ENCODE measurements at places on chromosomes 2 and 18.

- no peak for DNase-seq
Observed at GRCh38 chr2:776487-776886, 99.3 kb upstream of the TMEM18 start.

DNA sequence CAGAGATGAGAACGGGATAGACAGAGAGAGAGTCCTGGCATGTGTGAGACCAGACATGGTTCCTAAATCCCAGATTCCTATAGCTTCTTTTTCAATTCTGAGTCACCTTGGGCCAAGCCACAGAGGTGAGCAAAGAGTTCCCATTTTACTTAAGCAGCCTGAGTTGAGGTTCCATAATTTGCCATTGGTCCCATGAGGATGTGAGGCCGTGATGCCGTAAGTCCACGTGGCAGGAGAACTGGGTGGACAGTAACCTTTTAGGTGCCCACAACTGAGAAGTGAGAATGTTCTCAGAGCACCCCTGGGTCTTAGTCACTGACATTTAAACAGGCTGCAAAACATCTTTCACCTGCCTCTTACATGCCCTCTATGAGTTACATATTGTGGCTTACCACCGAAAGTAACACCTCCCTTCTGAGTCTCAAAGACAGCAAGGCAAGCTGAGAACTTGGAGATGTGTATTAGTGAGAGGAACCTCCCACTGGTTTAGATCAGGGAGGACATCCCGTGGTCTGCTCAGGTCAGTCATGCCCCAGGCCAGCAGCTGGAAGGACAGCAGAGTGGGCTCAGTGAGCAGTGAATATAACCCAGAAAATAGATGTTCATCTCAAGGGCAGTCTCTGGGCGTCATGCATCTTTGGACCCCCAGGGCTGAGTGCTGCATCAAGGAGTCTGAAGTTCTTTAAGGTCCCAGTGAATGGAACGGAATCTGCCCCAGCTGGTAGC, 127.9 kb upstream of the LGALSL start:
- no peak for DNase-seq

DNA sequence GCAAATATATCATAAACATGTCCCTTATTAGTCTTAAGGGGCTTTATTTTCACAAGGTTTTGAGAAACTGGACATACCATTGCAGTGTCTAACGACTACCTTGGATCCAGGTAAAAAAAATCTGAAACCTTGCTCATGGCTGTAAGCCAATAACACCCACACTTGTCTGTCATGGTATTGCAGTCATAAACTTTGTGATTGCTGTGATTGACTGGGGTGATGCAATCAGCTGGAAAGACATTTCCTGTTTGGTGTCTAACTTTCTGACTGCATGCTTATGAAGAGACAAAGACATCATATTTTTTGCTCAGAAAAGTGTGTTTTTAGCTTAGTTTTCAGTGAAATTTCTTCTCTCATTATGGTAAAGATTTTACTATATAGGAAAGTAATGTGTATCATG, 635.0 kb downstream of the TSN start:
- no peak for DNase-seq

DNA sequence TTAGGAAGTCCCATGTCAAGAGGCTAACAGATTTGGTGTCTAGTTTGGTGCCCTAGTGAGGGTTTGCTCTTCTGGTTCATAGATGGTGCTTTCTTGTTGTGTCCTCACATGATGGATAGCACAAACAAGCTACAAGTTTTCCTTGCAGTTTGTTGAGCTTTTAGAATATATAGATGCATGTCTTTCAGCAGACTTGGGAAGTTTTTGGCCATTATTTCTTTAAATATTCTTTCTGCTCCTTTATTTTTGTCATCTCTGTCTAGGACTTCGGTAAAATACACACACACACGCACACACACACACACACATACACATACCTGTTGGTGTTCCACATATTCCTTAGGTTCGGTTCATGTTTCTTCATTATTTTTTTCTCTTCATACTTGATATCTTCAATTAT, 81.5 kb upstream of the TEX51 start:
- no peak for DNase-seq

GRCh38 chr2:28480403-28481049, 15.3 kb upstream of the PLB1 start:
- no peak for DNase-seq

- no peak for DNase-seq
Observed at GRCh38 chr2:69771461-69771860, 29.5 kb downstream of the ANXA4 start.
